ENCODE measurements at places on chromosomes 1 and 21.

- DNase-seq = no peak
These were observed 1.4 kb downstream of the ZNF697 start for GRCh38 chr1:119646521-119647227.

DNA sequence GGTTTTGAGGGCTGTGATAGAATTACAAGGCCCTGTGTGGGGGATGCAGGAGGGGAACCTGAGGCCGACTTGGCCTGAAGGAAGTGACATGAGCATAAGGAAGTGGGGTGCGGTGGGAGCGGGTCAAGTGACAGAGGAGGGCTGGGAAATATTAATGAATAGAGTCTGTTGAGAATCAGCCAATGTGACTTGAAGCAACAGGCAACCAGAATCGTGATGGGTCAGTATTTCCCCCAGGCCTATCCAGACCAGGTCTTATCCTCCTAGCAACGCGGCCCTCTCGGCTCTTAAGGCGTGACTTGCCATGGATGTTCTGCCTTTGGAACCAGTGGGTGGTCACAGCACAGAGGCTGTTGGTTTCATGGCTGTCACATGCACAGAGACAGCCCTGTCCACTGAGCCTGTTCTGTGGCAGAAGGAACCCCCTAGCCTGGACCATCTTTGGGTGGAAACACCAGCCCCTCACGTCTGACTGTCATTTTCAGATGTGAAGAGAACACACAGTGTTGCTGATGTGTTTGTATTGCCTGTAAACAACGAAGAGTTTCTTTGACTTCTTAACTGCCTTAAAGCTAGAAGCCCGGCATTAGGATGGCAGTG lies 468.8 kb downstream of the CAMTA1 start:
- no peak for DNase-seq

GRCh38 chr21:44892536-44893277 lies 19.2 kb upstream of the PTTG1IP start:
- no peak for DNase-seq

DNA sequence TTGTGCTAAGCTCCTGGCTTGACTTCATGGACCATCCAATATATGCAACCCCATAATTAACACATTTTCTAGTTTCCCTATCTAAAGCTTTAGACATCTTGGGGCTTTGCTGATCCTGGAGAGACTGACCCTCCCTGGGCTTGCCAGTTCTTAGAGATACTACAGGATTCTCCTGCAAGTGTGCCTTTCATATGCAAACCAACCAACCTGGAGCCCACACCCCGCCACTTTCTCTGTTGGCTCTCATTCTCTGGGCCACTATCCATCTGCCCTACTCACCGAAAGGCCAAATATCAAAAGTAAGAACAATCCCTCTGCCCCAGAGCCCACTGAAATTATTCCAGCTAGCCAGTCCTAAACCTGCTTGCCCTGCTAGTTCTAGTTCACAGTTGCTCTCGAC lies 2.2 kb upstream of the GBP6 start:
- no peak for DNase-seq

DNA sequence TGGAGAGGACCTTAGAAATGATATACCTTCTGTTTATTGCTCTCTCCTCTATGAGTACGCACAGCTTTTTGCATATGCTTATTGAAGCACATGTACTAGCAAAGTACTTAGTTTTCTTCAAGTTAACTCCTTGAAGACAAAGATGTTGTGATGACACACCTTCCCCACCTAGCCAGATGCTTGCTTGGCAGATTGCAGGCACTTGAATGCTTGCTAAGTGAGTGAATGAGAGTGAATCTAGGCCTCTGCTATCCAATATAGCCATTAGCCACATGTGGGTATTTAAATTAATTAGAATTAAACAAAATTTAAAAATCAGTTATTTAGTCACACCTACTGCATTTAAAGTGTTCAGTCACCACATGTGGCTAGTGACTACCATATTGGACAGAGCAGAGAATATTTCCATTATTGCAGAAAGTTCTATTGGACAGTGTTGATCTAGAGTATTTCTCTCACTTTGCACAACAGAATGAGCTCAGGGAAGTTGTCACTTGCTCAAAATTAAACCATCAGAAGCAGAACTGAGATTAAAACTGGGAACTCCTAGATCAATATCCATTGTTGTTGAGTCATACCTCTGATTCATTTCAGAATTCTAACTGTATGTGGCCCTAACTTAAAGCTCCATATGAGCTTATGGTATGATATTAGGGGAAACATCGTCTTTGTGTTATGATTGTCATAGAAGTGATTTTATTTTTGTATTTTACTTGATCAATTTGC lies 8.6 kb upstream of the EEIG2 start:
- DNase-seq = no peak

DNA sequence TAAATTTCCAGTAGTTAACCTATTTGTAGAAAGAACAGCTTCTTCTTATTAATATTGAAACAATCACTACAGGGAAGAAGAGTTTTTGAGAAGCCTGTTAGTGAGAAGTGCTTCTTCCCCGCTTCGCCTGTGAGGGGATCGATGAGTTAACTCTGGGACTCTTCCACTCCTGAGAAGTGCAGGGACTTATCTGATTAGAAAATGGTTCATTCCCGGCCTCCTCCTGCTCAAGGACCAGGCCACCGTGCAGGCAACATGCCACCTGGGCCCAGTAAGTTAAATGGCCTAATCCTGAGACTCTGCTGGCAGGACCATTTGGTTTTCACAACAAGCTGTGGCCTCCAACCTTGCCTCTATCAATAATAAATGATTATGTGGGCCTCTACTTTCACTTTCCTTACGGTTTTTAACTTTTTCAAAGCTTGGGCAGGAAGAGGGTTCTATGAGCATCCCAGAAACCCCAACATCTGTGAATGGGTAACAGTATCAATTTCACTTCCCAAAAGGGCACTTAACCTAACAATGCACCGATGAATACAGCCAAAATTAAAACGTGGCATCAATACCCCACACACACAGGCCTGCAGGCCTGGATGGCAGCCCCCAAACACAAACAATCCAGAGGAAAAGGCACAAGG lies 33.1 kb downstream of the SIPA1L2 start:
- DNase-seq = no peak

DNA sequence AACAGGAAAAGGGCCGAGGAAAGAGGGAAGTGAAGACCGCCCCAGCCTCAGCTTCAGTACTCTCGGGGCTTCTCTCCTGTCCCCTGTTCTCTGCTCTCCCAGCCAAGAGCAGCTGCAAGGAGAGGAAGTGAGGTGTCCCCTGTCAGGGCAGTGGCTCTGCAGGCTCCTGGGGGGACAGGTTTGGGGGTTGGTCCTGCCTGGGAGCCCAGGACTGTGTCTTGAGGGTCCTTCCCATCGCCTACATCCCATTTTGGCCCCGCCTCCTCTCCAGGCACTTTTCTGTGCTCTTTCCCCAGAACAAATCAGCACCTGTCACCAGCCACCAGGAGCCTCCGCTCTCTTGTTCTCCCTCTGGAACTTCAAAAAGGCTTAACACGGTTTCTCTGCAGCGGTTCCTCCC lies 82.6 kb downstream of the VWA5B1 start:
- no peak for DNase-seq

DNA sequence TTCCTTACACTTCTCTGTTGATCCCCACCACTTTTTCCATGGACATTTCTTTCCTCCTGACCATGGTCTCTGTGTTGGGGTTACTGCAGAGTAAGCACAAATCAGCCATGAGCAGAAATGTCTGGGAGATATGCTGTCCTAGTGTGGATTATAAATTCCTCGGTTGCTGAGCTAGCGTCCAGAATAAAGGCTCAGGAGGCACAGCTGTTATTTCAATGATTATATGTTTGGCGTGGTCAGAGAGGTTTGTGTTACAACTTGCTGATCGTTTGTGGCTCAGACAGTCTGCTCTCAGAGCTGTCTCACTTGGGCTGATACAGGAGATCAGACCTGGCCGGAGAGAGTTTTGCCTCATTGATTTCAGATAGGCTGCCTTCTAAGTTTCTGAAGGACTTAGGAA lies 37.5 kb upstream of the LAMC2 start:
- no peak for DNase-seq

GRCh38 chr1:245434280-245434679 lies 279.5 kb downstream of the KIF26B start:
- no peak for DNase-seq

GRCh38 chr1:230971771-230972170 lies 6.9 kb downstream of the TTC13 start:
- DNase-seq = no peak

DNA sequence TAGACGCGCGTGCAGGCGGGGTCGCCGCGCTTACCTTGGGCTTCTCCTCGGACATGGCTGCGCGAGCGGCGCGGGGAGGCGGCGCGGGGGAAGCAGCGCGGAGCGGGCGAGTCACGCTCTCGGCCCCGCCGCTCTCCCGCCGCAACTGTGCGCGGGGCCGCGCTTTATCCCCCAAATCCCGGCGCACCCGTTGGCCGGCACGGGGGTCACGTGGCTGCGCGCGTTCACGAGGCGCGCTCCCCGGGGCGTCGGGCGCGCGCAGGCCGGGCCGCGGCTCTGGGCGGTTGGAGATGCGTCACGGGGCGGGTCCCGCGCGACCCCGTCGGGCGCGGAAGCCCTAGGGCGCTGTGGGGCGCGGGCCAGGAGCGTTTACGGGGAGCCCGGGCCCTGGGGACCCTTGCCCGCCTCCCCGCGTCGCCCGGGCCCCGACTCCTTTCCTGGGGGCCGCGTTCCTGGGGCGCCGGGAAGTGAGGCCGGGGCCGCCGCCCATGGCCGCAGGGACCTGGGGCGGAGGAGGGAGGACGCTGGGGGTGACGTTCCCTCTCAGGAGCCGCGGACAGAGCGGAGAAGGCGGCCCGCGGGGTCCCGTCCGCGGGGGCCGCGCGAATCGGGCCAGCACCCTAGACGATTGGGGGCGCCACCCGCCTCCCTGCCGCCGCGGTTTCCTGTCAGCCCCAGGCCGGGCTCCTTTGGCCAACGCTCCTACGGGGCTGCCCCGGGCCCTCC lies at the start of gene SUMO3:
Gene SUMO3, minus strand, starts transcription at position 149 of the 726 bp plus-strand sequence. Its CDS starts 94 bp downstream, at position 55.
- no peak for DNase-seq

- DNase-seq = no peak
These were observed 27.6 kb upstream of the KCNK1 start for GRCh38 chr1:233586301-233586700.

DNA sequence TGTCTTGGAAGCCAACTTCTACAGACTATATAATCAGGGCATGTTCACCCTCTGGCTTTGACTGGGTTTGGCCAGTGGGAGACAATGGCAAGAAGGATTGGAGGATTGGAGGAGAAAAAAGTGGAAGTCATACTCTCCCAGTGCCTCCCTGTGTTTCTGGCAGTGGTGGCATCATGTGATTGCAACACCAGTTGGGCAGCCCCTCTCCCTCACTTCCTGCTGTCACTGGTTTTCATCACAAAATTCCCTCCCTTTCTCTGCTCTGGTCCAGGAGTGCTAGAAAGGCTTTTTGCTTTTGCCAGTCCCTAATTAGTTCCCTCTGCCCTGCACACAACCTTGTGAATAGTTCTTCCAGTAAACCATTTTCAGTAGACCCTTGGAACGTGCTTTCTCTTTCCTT lies 3.7 kb upstream of the QSOX1 start:
- DNase-seq = no peak

DNA sequence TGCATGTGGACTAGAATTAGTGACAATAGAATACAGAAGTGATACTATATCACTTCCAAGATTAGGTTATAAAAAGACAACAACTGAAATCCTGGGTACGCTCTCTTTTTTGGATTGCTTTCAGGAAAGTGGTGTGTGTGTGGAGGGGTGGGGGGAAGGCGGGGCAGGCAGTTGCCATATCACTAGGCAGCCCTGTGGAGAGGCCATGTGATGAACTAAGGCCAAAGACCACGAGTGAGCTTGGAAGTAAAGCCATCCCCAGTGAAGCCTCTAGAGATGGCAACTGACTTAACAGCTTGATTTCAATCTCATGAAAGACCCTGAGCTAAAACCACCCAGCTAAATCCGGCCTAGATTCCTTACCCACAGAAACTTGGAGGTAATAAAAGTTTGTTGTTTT lies 6.2 kb upstream of the ASPM start:
- no peak for DNase-seq

DNA sequence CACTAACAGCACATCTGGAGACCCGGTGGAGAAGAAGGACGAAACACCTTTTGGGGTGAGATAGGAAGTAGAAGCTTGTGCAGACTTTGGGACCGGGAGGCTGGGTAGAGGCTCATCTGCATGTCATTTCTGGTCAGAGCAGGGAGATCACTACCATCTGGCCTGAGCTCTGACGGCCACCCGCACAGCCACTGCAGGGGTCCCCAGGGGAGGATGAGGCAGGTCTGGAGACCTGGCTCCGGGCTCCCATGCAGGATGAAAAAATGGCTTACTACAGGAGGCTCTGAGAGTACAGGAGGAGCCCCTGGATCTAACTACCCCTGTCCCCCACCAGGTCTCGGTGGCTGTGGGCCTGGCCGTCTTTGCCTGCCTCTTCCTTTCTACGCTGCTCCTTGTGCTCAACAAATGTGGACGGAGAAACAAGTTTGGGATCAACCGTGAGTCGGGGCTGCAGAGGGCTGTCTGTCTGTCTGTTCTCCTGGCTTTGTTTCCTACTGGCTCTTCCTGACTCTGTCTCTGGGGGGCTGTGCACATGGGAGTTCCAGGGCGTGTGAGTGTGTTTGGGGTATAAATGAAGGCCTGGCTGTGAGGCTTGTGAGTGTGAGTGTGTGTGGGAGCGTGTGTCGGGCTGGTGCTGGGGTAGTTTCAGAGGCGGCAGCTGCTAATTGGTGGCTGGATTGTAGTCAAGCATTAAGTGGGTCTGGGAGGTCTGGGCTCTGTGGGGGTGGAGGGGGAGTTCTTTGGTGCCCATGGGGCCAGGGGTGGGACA lies 14.1 kb downstream of the NTRK1 start:
- no peak for DNase-seq

DNA sequence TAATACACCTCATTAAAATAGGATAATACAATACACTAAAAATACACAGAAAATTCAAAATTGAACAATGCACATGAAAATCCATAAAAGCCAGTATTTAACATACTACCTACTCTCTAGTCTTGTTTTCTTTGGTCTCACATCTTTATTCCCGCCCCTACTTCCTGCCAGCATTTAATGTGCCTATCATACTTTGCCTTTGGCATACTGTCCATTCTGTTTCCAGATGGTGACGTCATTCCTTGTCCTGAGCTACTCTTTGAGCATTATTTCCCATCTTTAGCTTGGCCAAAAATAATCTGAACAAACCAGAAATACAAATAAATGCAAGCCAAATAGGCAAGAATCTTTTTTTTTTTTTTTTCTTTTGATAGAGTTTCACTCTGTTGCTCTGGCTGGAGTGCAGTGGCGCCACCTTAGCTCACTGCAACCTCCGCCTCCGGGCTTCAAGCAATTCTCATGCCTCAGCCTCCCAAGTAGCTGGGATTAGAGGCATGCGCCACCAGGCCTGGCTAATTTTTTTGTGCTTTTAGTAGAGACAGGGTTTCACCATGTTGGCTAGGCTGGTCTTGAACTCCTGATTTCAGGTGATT lies 4.4 kb downstream of the HFM1 start:
- DNase-seq = no peak

DNA sequence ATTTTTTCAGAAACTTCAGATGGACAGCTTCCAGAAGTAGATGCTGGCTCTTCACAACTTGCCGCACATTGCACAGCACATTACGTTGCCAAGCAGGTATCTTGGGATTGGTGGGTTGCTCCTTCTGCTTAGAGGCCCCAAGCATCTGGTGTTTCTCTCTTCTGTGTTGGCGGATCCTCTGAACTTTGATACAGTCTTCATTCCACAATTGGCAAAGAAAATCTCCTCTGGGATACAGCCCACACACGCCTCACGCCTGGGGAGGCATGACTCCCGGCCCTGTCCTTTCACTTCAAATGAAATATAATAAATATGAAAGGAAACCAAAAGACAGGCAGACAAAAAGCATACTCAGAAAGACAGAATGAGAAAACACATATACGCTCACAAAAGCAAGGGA lies 72.3 kb upstream of the PPP2R5A start:
- no peak for DNase-seq
